Neural crest cell (in vitro differentiated cells): ENCODE measurements at places on chromosomes 2 and 18.

- no peak for DNase-seq
These were observed 29.3 kb downstream of the SYT4 start for GRCh38 chr18:43247944-43248343.

DNA sequence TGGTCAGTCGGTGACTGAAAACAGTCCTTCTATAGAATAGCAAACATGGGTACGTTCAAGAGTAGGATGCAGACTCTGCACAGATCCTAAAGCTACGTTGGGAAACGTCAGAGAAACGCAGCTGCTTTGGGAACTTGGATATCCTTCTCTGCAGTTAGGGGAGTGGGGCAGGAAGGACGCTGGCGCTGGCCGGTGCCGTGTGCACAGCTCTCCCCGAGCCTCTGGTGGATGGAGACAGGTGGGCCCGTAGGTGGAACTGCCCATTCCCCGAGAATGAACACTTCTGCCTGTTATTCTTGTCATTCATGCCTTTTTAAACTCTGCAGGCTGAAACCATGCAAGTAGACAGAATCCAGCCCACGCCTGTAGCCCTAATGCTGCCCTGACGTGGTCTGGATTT is 91.7 kb upstream of the MBOAT2 start:
- no peak for DNase-seq

DNA sequence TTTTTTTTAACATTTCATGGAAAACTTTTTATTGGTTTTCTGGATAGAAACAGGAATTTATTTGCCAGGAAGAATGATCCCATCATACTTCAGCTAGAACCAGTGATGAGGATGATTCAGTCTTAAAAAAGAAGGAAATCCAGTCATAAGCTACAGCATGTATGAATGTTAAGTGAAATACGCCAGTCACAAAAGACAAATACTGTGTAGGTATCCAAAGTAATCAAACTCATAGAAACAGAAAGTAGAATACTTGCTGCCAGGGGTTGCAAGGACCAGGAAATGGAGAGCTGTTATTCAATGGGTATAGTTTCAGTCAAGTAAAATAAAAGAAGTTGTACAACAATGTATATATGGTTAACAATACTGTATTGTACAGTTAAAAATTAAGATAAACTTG is 21.3 kb downstream of the PSME4 start:
- no peak for DNase-seq

GRCh38 chr2:240960971-240961876 is 37.2 kb upstream of the SNED1 start:
- DNase-seq, result no peak

- DNase-seq, result no peak
These were observed 87.1 kb downstream of the NDUFA10 start for GRCh38 chr2:239937866-239938640.
